ENCODE measurements at places on chromosomes 3 and 15. TPM values are rescaled to one million over a fixed set of nuclear protein-coding genes. Genes with fewer than 3 reads are reported as not detected.
A peak's percentile ranks its signal among the peaks of the same experiment; 100 is the strongest.

- no peaks in the 10 kb centered on the region for H3K27me3 ChIP-seq
- H3K4me1 ChIP-seq = no peaks in the 10 kb centered on the region
- no peak overlapping the region for H3K4me3 ChIP-seq
- no peaks in the 10 kb centered on the region for H3K36me3 ChIP-seq
- DNase-seq = no peak
Observed at GRCh38 chr3:106014518-106014917, 145.7 kb upstream of the CBLB start.

- no peaks in the 10 kb centered on the region for H3K36me3 ChIP-seq
- no peaks in the 10 kb centered on the region for H3K4me1 ChIP-seq
- H3K4me3 ChIP-seq = no peak overlapping the region
- DNase-seq = no peak
- H3K27me3 ChIP-seq = peaks cover 3% of the 10 kb centered on the region
- no peak overlapping the region for H3K27ac ChIP-seq
Observed at GRCh38 chr3:155984791-155985417, 114.5 kb downstream of the GMPS start.

The MNS1 gene
- total RNA-seq = 0.20 TPM

DNA sequence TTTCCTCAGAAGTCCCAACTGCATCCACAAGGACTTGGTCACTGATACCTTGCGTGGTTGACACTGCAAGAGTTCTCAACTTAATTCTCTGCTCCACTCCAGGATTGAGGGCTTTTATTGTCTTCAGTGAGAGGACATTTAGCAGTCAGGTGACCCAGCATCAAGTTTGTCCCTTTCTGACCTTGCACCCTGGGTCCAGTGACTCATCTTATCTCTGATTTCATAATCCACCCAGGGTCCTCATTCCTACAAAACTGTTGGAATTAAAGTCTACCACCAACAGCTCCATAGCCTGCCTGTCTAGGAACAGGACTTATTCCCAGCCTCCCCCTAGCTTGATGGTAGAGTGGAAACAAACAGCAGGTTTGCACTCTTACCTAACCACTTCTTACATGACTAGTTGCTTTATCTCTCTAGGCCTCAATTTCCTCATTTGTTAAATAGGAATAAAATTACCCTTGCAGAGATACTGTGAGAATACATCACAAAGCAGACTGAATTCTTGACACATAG is 151.3 kb upstream of the LPP start:
- H3K27me3 ChIP-seq = no peaks in the 10 kb centered on the region
- H3K36me3 ChIP-seq = no peaks in the 10 kb centered on the region
- no peak for DNase-seq
- no peak overlapping the region for H3K4me3 ChIP-seq
- no peak overlapping the region for H3K27ac ChIP-seq

- H3K27ac ChIP-seq = peak overlapping the region; percentile 98
- peaks cover 36% of the 10 kb centered on the region for H3K4me1 ChIP-seq
- peak overlapping the region; percentile 92 for H3K4me3 ChIP-seq
- H3K36me3 ChIP-seq = peaks cover 15% of the 10 kb centered on the region
- DNase-seq = no peak
- no peaks in the 10 kb centered on the region for H3K27me3 ChIP-seq
Observed at GRCh38 chr3:150603980-150604319, 829 bp downstream of the SELENOT start.

GRCh38 chr15:63481105-63481810 is 23.1 kb upstream of the USP3 start:
- no peaks in the 10 kb centered on the region for H3K27me3 ChIP-seq
- H3K27ac ChIP-seq = peak overlapping the region; percentile 91
- no peak for DNase-seq
- H3K36me3 ChIP-seq = no peaks in the 10 kb centered on the region
- H3K4me1 ChIP-seq = peaks cover 89% of the 10 kb centered on the region
